ENCODE measurements at places on chromosomes 16 and 17.

GRCh38 chr17:16584273-16584995, 15.4 kb upstream of the ZNF287 start:
- peak; percentile 91 for DNase-seq

DNA sequence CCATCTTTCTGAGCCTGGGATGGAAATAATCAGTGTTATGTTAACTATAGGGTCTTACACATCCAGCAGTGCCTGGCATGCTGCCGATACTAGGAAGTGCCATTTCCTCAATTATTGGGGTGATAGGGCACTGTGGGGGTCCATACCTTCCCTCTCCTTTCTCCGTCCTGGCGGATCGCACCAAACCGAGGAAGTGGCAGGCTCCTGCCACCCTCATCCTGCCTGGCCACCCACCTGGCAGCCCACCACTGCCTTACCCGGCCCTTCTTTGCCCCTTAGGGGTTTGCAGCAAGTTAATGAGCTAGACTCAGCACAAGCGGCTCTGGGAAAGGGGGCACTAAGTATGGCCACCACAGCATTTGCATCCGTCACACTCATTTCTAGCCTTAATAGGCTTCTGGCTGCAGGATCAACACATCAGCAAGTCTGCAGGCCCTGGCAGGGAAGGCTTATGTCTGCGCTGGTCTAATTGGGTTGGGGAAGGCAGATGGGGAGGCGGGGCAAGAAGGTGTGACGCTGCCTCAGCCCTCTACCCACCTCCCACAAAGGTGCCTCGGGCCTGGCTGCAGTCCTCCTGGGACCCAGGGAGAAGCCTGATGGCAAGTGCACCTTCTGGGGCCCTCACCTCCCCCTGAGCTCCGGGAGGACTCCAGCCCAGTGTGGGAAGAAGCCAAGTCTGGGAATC, 28.6 kb downstream of the DCAKD start:
- no peak for DNase-seq

DNA sequence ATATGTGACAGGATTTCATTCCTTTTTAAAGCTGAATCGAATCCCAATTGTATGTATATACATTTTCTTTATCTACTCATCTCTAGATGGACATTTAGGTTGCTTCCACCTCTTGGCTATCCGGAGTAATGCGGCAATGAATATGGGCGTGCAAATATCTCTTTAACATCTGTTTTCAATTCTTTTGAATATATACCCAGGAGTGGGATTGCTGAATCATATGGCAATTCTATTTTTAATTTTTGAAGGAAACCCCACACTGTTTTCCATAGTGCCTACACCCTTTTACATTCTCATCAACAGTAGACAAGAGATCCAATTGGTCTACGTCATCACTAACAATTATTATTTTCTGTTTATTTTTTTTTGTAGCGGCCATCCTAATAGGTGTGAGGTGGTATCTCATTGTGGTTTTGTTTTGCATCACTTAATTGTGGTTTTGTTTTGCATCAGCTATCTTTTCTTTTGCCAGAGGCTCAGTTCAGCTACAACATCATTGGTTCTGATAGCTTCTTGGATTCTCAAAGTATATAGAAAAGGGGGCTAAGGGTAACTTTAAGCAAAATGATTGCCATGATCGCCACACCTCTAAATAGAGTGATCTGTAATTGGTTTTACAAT, 25.6 kb upstream of the MAP2K6 start:
- DNase-seq = no peak

DNA sequence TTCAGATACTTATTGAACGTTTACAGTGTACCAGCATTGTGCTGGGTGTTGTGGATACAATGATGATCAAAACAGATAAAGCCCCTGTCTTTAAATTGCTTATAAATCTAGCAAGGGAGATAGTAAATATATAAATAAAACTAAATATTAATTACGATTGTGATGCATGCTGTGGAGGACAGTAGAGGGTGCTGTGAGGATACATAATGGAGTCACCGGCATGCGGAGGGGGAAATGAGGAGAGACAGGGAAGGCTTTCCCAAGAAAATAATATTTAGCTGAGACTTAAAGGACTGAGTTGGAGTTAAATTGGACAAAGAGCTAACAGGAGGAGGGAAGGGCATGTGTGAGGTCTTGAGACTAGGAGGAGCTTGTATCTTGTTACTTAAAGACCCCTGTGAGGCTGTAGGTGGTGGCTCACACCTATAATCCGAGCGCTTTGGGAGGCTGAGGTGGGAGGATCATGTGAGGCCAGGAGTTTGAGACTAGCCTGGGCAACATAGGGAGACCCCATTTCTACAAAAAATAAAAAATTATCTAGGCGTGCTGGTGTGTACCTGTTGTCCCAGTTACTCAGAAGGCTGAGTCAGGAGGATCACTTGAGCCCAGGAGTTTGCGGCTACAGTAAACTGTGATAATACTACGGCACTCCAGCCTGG, 2.4 kb downstream of the DHRS7B start:
- peak; percentile 50 for DNase-seq

GRCh38 chr17:61770752-61771533, 92.4 kb downstream of the BRIP1 start:
- peak; percentile 91 for DNase-seq

- DNase-seq = no peak
These were observed 54.1 kb upstream of the NFAT5 start for GRCh38 chr16:69511651-69512050.

DNA sequence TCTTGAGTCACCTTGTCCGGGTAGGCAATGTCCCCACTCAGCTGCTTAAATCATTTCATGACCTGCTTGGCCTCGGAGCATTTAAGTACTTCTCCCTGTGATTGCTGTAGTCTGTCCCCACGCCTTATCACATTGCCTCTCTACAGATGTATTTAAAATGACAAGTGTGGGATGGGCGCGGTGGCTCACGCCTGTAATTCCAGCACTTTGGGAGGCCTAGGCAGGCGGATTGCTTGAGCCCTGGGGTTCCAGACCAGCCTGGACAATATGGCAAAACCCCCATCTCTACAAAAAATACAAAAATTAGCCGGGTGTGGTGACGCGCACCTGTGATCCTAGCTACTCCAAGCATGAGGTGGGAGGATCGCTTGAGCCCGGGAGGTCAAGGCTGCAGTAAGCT, 1.3 kb upstream of the GJC1 start:
- no peak for DNase-seq

Measured in EL (cell line).